ENCODE measurements at places on chromosomes 2 and 18.

- DNase-seq, result peak; percentile 20
Observed at GRCh38 chr2:216849987-216850386, 9.9 kb downstream of the TNP1 start.

GRCh38 chr2:149732730-149733290, 145.2 kb upstream of the MMADHC start:
- no peak for DNase-seq

DNA sequence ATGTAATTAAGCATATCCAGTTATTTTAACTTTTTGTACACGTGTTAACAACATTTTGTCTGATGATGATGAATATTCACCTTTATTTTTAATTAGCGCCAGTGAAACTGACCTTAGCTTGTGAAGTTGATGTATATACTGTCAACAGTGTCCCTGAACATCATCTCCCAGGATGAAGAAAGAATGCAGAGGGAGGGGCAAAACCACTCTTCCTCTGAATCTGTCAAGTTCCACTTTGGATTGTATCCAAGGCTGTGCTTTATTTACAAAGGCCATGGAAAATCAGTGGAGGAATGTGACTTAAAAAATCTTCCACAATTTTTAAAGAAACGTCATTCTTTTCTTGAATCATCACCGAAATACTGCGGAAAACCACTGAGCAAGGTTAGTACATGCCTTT, 4.5 kb upstream of the RMDN2 start:
- no peak for DNase-seq

GRCh38 chr2:46036929-46037328, 260.3 kb upstream of the EPAS1 start:
- no peak for DNase-seq

- no peak for DNase-seq
Observed at GRCh38 chr18:37511721-37512298, 53.8 kb downstream of the CELF4 start.

Measured in stimulated activated naive CD8-positive, alpha-beta T cell treated with anti-CD3 and anti-CD28 coated beads, Interleukin-15, Interleukin-2, amounts not matched to agents 100 U/mL and 50 U/mL, for 24 hours (primary cell).